Cortex of kidney (tissue), 1 donor: ENCODE measurements at places on chromosomes 5 and 9.

DNA sequence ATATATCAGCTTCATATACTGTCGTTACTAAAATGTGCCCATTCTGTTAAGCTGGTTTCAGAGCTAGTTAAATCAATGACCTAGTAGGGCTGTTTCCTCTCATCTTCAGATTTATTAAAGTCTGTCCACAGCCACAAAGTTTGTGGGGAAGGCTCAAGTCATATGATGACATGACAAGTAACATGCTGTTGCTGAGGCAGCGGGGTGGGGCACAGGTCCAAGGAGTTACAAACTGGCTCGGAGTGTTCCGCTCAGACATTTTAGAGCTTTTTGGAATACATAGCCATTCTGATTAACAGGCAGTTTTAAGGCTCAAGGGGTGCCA is 2.7 kb upstream of the ANP32B start:
- DNase-seq, result no peak

GRCh38 chr5:55997742-55998351 is 3.1 kb upstream of the IL6ST start:
- no peak for DNase-seq

GRCh38 chr5:65967288-65968066 is 41.1 kb downstream of the ERBIN start:
- DNase-seq, result no peak

DNA sequence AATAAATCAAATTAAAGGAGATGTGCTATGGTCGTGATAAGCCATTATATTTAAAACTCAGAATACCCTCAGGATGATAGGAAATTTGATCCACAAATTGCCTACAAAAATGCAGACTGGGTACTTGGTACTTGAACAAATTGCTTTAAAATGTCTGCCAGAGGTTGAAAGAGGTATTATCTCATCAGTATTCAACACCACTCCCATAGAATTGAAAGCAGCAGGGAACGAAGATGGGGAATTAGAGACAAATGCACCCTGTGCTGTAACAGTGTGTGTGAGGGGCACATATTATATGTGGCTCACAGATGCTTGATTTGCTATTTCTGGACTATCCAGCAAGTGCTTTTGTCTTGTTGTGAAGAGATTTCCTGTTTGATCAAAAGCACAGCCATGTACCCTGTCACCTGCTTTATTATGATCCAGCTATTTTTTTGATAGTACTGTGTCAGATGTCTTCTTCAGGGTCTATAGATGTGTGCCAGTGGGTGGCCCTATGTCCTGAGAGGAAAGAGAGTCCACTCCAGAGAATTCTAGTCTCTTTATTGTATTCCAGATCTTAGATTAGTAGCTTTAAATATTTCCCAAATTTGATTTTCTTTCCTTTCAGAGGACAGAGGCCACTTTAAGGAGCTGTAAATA is 120.1 kb downstream of the XRCC4 start:
- no peak for DNase-seq

DNA sequence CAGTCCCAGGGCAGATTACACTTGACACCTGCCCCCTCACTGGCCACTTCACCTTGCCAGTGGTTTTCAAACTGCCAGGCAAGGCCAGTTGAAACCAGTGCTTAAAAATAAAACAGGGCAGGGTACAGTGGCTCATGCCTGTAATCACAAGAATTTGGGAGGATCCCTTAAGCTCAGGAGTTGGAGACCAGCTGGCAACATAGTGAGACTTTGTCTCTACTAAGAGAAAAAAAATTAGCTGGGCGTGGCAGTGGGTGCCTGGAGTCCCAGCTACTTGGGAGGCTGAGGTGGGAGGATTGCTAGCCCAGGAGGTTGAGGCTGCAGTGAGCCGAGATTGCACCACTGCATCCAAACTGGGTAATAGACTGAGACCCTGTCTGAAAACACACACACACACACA is 58.1 kb downstream of the ROPN1L start:
- DNase-seq, result no peak

- DNase-seq, result no peak
These were observed 66.0 kb downstream of the FER start for GRCh38 chr5:108813673-108814072.

- no peak for DNase-seq
These were observed 67.4 kb downstream of the CARTPT start for GRCh38 chr5:71786337-71787055.

- no peak for DNase-seq
These were observed 4.5 kb downstream of the FCN1 start for GRCh38 chr9:134913041-134913712.

DNA sequence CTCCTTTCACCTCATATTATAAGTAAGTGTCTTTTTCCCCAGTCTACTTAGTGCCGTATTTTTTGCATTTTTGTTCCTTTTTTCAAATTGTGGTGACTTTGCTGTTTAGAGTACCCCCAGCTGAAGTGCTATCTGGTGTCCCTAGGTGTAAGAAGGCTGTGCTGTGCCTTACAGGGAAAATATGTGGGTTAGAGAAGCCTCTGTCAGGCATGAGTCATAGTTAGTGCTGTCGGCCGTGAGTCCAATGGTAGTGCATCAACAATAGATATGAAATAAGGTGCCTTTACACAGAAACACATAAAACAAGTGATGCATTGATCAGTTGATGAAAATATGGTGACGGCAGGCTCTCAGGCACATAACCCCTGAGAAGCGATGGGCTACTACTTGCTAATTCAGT is 20.1 kb downstream of the SYK start:
- DNase-seq, result no peak

DNA sequence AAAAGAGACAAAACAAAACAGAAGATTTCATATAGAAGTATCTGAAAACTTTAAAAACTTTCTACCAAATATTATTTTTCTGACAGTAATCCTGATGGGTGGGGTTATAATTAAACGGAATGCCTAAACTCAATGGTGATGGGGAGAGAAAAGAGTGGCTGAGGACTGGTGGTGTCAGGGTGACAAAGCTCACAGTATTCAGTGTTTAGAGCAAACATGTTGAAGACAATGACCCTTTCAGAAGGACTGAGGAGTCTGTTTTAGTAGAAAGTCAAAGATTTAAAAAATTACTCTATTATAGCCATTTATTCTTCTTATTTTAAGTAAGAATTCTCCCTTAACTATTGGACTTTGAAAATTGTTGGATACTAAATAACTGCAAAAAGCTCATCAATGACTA is 1144.0 kb downstream of the TAF11L14 start:
- DNase-seq, result no peak

- DNase-seq, result no peak
These were observed 71.6 kb upstream of the XPA start for GRCh38 chr9:97768746-97769145.

GRCh38 chr9:79569814-79570447 is 1.8 kb upstream of the TLE4 start:
- DNase-seq, result no peak
